ENCODE measurements at places on chromosomes 6 and 20. TPM values are rescaled to one million over a fixed set of nuclear protein-coding genes. Genes with fewer than 3 reads are reported as not detected.

DNA sequence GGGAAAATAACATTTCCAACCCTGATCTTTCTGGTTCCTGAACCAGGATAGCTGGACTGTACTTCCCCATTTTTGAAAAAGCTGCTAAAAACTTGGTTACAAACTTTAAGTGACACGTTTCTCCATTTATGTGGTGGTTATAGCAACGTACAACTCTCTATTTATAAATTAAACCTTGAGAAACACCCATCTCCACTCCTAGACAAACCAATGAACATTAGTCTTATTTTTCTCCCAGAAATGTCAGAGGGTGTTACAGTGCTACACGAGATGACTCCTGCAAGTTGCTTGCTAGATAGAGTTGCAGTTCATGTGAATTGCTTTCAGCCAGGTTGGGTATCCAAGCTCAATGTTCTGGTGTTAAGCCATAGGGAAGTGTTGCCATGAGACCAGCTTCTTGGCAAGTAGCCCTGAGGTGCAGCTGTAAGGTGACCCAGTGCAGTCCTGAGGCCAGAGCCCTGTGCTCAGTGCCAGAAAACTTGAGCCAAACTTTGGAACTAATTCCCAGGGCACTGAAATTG, 51.3 kb upstream of the REV3L start:
- H3K4me1 ChIP-seq: peaks cover 6% of the 10 kb centered on the region
- no peaks in the 10 kb centered on the region for H3K36me3 ChIP-seq
- H3K27ac ChIP-seq: no peak overlapping the region
- H3K4me3 ChIP-seq: no peak overlapping the region
- no peaks in the 10 kb centered on the region for H3K27me3 ChIP-seq

DNA sequence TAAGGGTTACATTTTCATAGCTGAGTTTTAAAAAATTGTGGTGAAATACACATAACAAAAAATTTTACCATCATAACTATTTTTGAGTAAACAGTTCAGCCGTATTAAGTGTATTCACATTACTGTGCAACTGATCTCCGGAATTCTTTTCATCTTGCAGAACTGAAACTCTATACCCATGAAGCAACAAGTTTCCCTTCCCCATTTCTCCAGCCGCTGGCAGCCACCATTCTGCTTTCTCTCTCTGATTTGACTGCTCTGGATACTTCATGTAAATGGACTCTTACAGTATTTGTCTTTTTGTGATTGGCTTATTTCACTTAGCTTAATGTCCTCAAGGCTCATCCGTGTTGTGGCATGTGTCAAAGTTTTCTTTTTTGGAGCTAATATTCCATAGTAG, 341.6 kb downstream of the QKI start:
- H3K27ac ChIP-seq: no peak overlapping the region
- no peak for DNase-seq
- no peaks in the 10 kb centered on the region for H3K36me3 ChIP-seq
- H3K4me3 ChIP-seq: no peak overlapping the region

GRCh38 chr6:139712830-139713229, 338.4 kb upstream of the CITED2 start:
- no peak overlapping the region for H3K27ac ChIP-seq
- no peaks in the 10 kb centered on the region for H3K27me3 ChIP-seq
- H3K4me1 ChIP-seq: no peaks in the 10 kb centered on the region

DNA sequence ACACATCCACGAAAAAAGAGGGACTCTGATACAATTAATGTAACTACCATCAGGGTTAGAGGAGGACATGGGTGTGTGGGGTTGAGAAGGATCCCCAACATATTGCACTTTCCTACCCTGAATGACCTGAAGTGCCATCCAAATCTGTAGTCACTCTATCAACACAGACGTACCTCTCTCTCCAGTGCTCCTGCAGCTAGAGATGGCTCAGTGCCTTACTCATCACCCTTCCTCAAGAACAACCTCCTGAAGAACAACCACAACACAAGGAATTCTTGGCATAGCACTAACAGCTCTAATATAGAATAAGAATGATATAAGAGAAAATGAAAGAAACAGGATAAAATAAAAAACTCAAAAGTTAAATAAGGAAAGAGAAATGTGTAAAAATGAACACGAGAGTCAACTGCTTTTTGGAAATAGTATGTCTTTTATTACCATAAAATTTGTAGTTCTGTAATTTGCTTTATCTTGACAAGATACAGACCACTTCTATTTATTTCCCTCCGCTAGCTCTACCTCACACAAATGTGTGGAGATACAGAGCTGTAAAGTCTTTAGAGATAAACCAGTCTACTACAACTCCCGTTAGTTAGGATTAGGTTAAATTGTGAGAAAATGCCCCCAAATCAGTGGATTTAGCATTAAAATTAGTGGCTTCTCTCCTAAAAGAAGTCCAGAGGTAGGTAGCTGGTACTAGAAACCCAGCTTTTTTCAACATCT, 63.9 kb downstream of the REV3L start:
- no peak overlapping the region for H3K4me3 ChIP-seq
- H3K27ac ChIP-seq: no peak overlapping the region
- H3K36me3 ChIP-seq: no peaks in the 10 kb centered on the region
- H3K27me3 ChIP-seq: no peaks in the 10 kb centered on the region

- DNase-seq: peak; percentile 78
- peak within 1 kb of the TSS; percentile 78 for H3K4me3 ChIP-seq
- H3K36me3 ChIP-seq: no peaks in the 10 kb centered on the region
Observed at GRCh38 chr20:16573001-16573965, at the start of gene KIF16B. Gene KIF16B, minus strand, starts transcription at chr20:16573448. Its CDS starts 173 bp downstream, at chr20:16573275.

- H3K4me1 ChIP-seq: no peaks in the 10 kb centered on the region
- DNase-seq: no peak
- H3K27me3 ChIP-seq: no peaks in the 10 kb centered on the region
- H3K27ac ChIP-seq: no peak overlapping the region
Observed at GRCh38 chr6:57135885-57136284, 36.2 kb upstream of the BAG2 start.

DNA sequence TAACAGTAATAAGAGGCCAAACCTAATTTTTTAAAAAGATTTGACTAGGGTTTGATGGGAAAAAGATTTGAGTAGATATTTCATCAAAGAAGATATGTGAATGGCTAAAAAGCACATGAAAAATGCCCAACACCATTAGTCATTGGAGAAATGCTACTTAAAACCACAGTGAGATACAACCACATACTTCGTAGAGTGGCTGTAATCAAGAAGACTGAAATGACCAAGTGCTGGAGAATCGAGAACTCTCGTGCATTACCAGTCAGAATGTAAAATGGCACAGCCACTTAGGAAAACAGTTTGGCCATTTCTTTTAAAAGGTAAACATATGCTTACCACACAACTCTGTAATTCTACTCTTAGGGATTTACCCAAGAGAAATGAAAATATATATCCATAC, 175.5 kb downstream of the EYA2 start:
- no peaks in the 10 kb centered on the region for H3K36me3 ChIP-seq
- H3K27me3 ChIP-seq: no peaks in the 10 kb centered on the region
- no peaks in the 10 kb centered on the region for H3K4me1 ChIP-seq
- no peak overlapping the region for H3K27ac ChIP-seq
- no peak overlapping the region for H3K4me3 ChIP-seq

DNA sequence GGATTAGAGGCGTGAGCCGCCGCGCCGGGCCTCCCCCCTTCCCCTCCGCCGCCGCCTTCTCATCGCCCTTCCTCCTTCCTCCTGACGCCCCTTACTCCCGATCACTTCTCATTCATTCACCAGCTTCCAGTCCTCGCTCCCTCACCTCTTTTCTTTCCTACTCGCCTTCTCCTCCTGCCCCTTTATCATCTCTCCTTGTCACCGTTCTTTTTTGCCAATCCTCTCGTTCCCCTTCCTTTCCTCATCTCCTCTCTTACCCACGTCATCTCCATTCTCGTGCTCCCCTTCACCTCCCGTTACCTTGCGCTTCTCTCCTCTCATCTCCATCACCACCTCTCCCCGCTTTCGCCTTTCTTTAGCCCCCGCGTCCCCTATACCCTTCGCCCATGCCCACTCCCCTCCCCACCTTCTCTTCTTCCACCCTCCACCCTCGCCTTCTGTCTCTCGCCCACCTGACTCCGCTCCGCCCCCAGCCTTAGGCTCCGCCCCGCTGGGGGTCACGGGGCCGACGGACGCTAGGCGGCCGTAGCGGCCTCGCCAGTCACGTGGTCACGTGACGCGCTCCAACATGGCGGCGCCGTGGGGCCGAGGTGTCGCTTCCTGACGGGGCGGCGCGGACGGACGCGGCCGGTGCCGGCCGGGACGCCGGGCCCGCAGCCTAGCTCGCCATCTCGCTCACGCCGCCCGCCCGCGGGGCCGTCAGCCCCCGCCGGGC, at the start of gene ARFGEF2:
TSS of gene ARFGEF2 (plus strand) at position 544 of the 715 bp plus-strand sequence. CDS start 179 bp downstream, outside the sequence.
- DNase-seq: peak; percentile 81
- no peaks in the 10 kb centered on the region for H3K27me3 ChIP-seq
- H3K27ac ChIP-seq: peak within 1 kb of the TSS; percentile 87
- peaks cover 21% of the 10 kb centered on the region for H3K4me1 ChIP-seq

GRCh38 chr6:67391955-67392354, 1243.1 kb upstream of the ADGRB3 start:
- no peak overlapping the region for H3K4me3 ChIP-seq
- H3K27me3 ChIP-seq: no peaks in the 10 kb centered on the region
- no peak overlapping the region for H3K27ac ChIP-seq
- DNase-seq: no peak

SYNDIG1 gene
- not detected for total RNA-seq

OR5V1 gene
- total RNA-seq: not detected

RIPK1 gene
- 23.1 TPM for total RNA-seq

TASP1 gene
- total RNA-seq: 10.6 TPM

HLA-DRA gene
- total RNA-seq: 35.4 TPM

ELOVL5 gene
- 73.5 TPM for total RNA-seq

Data from naive thymus-derived CD4-positive, alpha-beta T cell (primary cell).